ENCODE measurements at places on chromosomes 7 and 10.

DNA sequence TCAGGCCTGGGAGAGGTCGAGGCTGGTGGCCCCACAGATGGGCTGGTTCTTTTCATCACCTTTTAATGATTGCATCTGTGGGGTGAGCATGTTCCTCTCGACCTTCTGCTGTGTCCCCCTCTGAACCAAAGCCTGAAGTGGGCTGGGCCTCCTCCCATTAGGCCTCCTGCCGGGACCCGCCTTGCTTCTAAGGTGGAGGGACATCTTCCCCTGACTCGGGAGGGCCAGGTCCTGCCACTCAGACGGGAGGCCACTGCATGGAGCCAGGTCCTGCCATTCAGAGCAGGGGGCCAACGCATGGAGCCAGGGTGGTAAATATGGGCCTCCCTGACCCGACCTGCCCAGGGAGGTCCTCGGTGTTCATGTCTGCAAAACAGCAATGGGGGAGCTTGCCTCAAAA, 188.4 kb downstream of the EBF3 start:
- DNase-seq, result no peak

GRCh38 chr10:84654671-84655070, 326.3 kb downstream of the CCSER2 start:
- peak; percentile 18 for DNase-seq

DNA sequence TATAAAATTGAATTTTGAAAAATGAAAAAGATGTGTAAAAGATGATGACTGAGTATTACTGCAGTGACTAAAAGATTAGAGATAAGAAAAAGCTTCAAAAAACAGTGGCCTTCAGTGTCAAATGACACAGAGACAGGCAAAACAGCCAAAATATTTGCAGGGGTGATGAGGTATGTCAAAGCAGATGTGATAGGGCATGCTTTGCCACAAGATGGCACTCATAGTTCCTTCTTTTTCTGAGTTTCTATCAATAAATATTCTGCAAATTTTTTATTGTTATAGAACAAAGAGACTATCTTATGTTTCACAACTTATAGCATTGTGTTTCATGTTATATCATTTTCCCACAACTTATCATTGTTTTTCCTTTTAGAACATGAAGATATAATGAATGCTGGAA, 344.1 kb upstream of the HPS1 start:
- no peak for DNase-seq

DNA sequence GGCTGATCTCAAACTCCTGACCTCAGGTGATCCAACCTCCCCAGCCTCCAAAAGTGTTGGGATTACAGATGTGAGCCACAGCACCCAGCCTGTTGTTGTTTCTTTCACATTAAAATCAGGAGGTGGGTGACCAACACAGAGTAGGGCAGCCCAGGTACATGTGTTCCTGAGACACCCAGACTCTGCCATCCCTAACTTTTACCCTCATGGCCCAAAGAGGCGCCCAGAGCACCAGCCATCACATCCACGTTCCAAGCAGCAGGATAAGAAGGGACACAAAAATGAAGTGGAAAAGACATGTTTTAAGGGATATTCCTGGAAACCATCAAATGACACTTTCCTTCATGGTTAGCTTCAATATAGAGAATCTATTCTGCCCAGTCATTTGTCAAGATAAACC, 159.6 kb upstream of the KLF6 start:
- DNase-seq, result no peak

DNA sequence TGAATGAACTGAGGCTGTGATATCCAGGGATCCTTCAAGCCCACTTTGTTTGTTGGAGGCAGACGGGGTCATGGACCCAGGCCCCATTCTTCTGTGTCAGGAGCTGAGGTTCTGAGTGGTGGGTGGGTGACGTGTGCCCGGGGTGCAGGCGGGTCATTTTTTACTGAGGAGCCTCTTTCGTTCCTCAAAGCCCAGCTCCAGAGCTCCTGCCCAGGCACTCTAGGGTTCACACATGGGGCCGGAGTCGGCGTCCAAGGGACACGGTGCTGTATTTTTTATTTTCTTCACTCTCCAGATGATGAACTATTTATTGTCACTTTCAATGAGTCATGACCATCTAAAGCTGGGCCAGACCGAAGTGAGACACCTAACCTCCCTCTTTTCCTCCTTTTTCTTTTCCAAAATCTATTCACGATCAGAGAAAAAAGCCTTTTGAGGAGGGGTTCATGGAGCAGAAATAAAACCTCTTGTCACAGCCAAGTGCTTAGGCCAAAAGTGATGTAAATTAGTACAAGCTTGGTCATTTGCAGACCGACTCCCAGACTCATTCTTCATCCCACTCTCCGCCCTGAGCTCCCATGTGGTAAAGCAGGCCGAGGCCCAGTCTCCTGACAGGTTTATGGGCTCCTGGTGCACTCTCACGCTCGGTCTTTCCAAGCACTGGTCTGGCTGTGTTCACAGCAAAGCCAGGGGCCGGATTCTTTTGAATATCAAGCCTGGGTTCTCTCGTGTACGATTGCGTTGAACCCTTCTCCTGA, 41.4 kb upstream of the PITRM1 start:
- DNase-seq, result no peak

DNA sequence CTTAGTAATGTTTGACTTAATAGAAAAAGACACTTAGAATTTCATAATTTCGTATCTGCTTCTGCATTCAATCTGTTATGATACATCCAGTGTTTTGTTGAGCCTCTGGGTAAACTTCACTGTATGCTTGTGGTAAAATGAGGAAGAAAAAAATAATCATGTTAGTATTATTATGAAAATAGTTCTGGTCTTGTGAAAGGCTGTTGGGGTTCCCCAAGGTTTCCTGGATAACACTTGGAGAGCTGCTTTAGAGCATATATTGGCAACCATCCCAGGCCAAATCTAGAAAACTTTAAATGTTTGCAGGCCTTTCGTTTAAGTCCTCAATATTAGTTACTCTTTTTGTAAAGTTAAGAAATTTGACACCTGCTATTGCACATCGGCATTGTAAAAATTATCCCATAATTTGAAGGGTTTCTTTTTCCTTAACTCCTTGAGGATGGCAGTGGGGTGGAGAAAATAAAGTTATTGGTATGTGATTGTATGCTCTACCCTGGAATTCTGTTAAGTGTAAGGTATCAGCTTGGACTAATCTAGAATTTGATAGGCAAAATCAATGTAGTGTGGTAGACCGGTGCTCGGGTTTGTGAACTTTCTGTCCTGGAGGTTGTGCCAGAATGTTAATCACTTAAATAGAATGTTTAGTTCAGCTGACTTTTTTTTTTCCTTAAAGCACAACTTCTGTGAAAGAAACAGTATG, 54.5 kb downstream of the WAC start:
- DNase-seq, result no peak

GRCh38 chr10:30812018-30812851, 182.7 kb upstream of the LYZL2 start:
- DNase-seq, result no peak
